Psoas muscle (tissue), 8 donors: ENCODE measurements at places on chromosomes 5 and 9. TPM values are rescaled to one million over a fixed set of nuclear protein-coding genes. Genes with fewer than 3 reads are reported as not detected.

DNA sequence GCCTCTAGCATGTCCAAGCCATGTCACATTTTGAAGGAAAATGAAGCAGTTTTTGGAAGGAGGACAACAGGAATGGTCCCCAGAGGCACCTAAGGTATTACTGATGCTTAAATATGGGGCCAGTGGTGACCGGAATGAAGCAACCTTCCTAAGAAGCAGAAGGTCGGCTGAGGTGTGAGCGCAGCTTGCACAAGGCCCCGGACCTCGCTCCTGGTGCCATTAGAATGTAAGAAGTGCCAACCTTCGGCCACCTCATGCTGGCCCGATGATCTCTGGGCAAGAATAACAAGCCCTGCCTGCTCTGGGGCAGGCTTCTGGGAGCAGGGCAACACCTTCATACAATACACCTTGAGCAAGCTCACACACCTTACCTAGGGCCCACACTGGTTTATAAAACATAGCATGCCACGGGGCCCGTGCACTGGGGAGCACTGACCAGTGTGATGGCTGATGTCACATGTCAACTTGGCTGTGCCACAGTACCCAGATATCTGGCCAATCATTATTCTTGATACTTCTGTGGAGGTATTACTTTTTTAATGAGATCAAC is 21.9 kb downstream of the SEMA4D start:
- no peaks in the 10 kb centered on the region for H3K27me3 ChIP-seq
- no peak for DNase-seq
- H3K4me1 ChIP-seq: peaks cover 39% of the 10 kb centered on the region
- peaks cover 5% of the 10 kb centered on the region for H3K36me3 ChIP-seq
- no peak overlapping the region for H3K27ac ChIP-seq

GRCh38 chr5:3220201-3220600 is 375.4 kb upstream of the IRX1 start:
- H3K27ac ChIP-seq: no peak overlapping the region
- no peak for DNase-seq
- H3K4me3 ChIP-seq: no peak overlapping the region
- H3K27me3 ChIP-seq: no peaks in the 10 kb centered on the region
- no peaks in the 10 kb centered on the region for H3K36me3 ChIP-seq

GRCh38 chr5:51389288-51389576 is 6.0 kb downstream of the ISL1 start:
- H3K27ac ChIP-seq: no peak overlapping the region
- H3K36me3 ChIP-seq: no peaks in the 10 kb centered on the region
- H3K4me1 ChIP-seq: no peaks in the 10 kb centered on the region
- DNase-seq: no peak
- H3K4me3 ChIP-seq: peak overlapping the region; percentile 44

DNA sequence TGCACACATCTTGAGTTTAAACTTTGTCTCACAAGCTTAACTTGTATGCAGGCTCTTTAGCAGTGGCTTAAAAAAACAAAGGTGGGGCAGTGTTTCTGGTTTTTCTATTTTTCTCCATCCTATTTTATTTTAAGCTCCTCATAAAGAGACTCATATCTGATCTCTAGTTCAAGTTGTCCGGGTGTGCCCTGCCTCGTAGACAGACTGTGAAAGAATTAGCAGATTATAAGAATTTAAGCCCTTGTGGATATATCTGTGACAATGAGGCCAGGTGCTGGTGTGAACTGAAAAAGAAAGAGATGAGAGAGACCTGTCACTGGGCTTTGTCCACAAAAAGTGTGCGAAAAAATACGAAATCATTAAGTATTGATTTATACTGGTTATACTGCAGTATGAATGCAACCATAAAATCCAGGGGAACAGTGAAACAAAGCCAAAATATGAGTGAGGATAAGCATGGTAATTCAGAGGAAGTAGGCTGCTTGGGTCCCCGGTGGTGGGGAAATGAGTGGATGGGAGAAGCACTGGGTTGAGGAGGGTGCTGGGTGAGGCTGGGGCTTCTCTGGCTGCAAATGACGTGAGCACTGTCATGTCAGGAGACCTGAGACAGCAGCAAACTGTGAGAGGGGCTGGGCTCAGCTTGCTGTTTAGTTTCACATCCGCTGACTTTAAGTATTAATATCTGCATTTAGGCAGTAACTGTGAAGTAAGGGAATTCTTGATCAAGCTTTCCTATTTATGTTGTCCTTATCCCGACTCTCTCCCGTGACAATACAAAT is 179.7 kb upstream of the ANKRD55 start:
- H3K4me3 ChIP-seq: no peak overlapping the region
- H3K27ac ChIP-seq: no peak overlapping the region
- H3K36me3 ChIP-seq: no peaks in the 10 kb centered on the region
- peak; percentile 37 for DNase-seq

DNA sequence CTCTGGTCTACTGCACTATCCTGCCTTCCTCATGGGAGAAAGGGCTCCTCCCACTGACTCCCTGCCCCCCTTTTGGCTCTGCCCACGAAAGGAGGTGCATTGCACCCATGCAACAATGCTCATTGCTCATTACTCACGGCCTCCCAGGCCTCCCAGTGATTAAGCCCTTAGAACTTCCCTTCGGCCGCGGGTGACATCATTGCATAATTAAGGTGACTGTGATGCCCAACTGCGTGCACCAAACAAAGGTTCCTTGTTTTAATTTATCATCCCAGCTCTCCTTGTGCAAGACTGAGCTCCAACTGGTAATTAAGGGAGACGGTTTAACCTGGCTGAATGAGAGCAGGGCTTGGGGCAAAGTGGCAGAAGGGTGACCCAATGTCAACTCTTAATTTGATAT is 180.4 kb downstream of the GAS1 start:
- no peaks in the 10 kb centered on the region for H3K27me3 ChIP-seq
- no peak overlapping the region for H3K27ac ChIP-seq
- no peaks in the 10 kb centered on the region for H3K4me1 ChIP-seq
- H3K4me3 ChIP-seq: no peak overlapping the region
- no peak for DNase-seq
- H3K36me3 ChIP-seq: no peaks in the 10 kb centered on the region

GRCh38 chr9:124735121-124735520 is 36.0 kb downstream of the NR6A1 start:
- H3K4me3 ChIP-seq: no peak overlapping the region
- H3K36me3 ChIP-seq: no peaks in the 10 kb centered on the region
- H3K4me1 ChIP-seq: peaks cover 13% of the 10 kb centered on the region
- no peaks in the 10 kb centered on the region for H3K27me3 ChIP-seq
- DNase-seq: no peak
- no peak overlapping the region for H3K27ac ChIP-seq

DNA sequence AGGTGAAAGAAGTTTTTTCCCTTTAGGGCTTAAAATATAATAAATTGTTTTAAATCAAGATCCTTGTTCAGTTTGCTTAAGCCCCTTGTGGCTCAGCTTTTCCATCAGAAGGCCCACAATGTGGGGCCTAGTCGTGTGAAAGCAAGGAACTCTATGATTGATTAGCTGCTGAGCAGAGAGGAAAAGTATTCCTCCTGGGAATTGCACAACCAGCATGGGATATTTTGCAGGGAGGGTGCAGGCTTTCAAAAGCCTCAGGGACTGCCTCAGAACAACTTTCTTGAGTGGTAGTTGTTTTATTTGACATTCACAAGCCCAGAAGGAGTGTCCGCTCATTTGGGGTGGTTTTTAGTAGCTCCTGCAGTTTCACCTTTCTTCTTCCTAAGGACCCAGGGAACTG is 19.8 kb downstream of the TTC23L start:
- H3K27ac ChIP-seq: no peak overlapping the region
- no peaks in the 10 kb centered on the region for H3K27me3 ChIP-seq
- no peak for DNase-seq
- H3K4me3 ChIP-seq: no peak overlapping the region
- H3K36me3 ChIP-seq: no peaks in the 10 kb centered on the region

DNA sequence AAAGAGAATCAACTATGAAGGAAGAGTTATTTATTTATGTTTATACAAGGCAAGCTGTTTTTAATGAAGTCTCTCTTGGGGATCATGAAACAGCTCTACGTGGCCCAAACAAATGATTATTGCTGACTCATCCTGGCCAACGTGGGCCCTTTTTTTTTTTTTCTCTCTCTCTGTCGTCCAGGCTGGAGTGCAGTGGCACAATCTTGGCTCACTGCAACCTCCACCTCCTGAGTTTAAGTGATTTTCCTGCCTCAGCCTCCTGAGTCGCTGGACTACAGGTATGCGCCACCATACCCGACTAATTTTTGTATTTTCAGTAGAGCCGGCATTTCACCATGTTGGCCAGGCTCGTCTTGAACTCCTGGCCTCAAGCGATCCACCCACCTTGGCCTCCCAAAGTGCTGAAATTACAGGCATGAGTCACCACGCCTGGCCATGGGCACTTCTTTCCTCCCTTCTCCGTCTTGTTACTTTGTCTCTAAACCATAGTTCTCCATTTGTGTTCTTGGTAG is 98.3 kb downstream of the BASP1 start:
- no peak overlapping the region for H3K4me3 ChIP-seq
- no peaks in the 10 kb centered on the region for H3K4me1 ChIP-seq
- DNase-seq: no peak
- no peaks in the 10 kb centered on the region for H3K27me3 ChIP-seq

DNA sequence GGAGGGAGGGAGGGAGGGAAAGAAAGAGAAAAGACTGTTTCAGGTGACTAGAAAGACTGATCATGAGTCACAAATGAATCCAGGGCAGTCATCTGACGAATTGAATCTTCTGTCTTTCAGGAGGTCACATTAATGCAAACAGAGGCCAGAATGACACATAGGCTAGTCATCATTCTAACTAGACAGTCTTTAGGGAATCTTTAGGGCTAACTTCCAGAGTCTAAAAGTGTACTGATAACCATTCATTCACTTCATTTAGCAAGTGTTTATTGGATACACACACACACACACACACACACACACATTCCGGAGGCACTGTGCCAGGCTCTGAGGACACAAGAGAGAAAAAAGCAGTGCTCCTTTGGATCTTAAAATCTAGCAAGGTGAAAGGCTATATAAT is 156.7 kb downstream of the EBF1 start:
- H3K4me1 ChIP-seq: no peaks in the 10 kb centered on the region
- H3K27ac ChIP-seq: no peak overlapping the region
- H3K27me3 ChIP-seq: no peaks in the 10 kb centered on the region
- no peak overlapping the region for H3K4me3 ChIP-seq
- H3K36me3 ChIP-seq: no peaks in the 10 kb centered on the region
- peak; percentile 57 for DNase-seq

- no peak for DNase-seq
- H3K36me3 ChIP-seq: no peaks in the 10 kb centered on the region
- no peak overlapping the region for H3K27ac ChIP-seq
- H3K4me1 ChIP-seq: peaks cover 9% of the 10 kb centered on the region
- H3K4me3 ChIP-seq: no peak overlapping the region
These were observed 427.4 kb downstream of the CETN3 start for GRCh38 chr5:89981878-89982773.

DNA sequence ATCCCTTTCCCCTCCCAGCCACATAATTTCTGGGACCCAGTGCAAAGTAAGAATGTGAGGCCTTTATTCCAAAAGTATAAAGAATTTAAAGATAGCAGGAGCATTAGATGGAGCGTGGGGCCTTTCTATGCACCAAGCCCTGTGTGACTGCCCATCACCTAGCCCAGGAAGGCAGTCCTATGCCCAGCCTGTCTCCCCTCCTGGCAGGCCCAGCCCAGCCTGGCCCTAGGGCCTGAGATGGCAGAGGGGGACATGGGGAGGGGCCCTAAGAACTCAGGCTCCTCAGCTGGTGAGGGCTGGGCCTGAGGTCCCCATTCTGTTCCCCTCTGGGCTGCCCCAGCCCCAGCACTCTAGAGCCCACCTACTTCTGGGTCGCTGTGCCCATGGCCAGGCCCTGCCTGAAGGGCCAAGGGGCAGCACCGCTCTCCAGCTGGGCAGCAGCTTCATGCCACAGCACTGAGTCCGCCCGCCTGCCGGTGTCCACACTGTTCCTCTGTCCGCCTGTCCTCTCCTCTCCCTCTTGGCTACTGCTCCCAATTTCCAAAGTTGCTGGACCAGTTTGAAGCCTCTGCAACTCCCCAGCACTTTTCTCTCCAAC is 995 bp upstream of the SLC23A1 start:
- H3K27me3 ChIP-seq: no peaks in the 10 kb centered on the region
- no peak overlapping the region for H3K4me3 ChIP-seq
- peaks cover 14% of the 10 kb centered on the region for H3K4me1 ChIP-seq
- DNase-seq: no peak
- H3K36me3 ChIP-seq: no peaks in the 10 kb centered on the region
- H3K27ac ChIP-seq: no peak overlapping the region

DNA sequence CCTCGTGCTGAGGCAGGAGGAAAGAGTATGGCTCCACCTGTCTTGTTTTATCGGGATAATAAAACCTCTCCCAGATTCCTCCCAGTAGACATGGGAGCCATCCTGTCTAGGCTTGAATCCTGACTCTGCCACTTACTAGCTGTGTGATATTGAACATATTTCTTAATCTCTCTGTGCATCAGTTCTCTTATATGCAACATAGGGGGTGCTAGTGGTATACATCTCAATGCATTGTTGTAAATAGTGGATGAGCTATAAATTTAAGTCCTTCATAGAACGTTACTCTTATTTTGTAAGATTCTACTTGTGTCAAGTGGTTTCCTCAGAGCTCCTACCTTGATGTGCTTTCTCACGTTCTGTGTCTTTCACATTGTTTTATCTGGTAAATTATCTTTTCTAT is 417.7 kb upstream of the POU5F2 start:
- DNase-seq: no peak
- no peak overlapping the region for H3K4me3 ChIP-seq

DNA sequence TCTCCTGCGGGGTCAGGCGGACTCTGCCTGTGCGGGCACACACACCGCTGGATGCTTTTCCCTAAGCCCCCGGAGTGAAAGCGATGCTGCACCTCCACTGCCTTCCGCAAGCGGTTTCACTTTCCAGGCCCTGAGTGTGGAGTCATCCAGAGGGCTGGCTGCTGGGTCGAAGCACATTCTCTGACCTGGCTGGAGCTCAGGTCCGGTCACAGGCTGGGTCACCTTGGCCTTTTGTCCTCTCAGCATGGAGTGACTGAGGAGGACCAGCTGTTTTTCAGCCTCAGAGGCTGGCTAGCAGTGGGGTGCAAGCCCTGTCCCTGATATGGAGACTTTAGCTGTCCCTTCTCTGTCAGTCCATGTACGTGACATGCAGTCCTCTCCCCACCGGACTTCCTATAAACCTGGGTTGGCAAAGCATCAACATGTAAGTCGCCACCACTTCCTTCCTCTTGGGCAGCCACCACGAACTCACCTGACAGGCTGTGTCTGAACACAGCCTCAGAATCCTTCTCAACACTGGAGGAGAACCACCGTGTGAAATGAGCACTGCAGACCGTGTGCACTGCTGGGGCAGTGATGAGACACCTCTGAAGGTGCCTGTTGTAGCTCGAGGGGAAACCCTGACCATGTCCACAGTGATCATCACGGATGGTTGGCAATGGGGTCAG is 51.3 kb downstream of the GADD45G start:
- H3K36me3 ChIP-seq: no peaks in the 10 kb centered on the region
- H3K4me3 ChIP-seq: no peak overlapping the region
- H3K27ac ChIP-seq: no peak overlapping the region
- no peak for DNase-seq
- peaks cover 9% of the 10 kb centered on the region for H3K4me1 ChIP-seq

GRCh38 chr5:110458313-110458712 is 268.2 kb downstream of the TMEM232 start:
- H3K27me3 ChIP-seq: no peaks in the 10 kb centered on the region
- DNase-seq: no peak
- no peak overlapping the region for H3K27ac ChIP-seq

GRCh38 chr9:5778805-5779204 is 54.1 kb downstream of the ERMP1 start:
- peaks cover 68% of the 10 kb centered on the region for H3K36me3 ChIP-seq
- no peak overlapping the region for H3K4me3 ChIP-seq
- no peak for DNase-seq
- H3K27ac ChIP-seq: no peak overlapping the region

ZFP2 gene
- 1.2 TPM for total RNA-seq

PDE8B gene
- total RNA-seq: 0.12 TPM

GABRA6 gene
- total RNA-seq: not detected

NTMT1 gene
- 98.2 TPM for total RNA-seq

HEMGN gene
- not detected for total RNA-seq

MSX2 gene
- 1.7 TPM for total RNA-seq

EPB41L4B gene
- total RNA-seq: 0.54 TPM
